ENCODE measurements at places on chromosomes 3 and 15.
A peak's percentile ranks its signal among the peaks of the same experiment; 100 is the strongest.

DNA sequence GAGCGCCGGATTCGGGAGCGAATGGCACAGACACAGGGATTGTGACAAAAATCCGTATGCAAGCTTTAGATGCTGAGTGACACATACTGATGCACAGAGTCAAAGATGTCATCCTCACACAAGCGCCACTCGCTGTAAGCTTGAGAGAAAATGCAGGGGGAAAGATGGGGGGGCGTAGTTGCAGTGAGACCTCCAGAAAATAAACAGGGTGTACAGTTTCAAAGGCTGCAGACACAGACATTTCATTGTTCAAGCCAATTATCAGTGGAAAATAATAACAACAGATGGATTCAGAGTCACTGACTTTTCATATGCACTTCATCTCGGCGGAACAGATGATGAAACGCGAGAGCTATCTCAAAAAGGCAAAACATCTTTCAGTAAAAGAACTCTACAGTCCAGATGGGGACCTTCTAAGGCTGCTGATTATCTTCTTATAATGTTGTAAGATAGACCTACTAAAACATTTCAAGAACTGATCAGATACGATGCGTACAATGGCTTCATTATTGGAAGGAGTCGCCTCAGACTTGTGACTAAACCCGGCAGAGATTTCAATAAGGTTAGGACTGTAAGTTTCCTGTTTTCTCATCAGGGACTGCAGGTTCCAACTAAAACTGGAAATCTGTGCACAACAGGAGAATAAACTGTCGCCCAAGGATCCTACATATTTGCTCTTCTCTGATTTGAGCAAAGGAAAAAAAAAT lies 275.4 kb downstream of the FOXP1 start:
- no peak for DNase-seq

- no peak for DNase-seq
Measured at GRCh38 chr3:10423171-10423882, 82.1 kb downstream of the ATP2B2 start.

GRCh38 chr3:131714585-131715220 lies 211.9 kb upstream of the MRPL3 start:
- DNase-seq, result no peak

DNA sequence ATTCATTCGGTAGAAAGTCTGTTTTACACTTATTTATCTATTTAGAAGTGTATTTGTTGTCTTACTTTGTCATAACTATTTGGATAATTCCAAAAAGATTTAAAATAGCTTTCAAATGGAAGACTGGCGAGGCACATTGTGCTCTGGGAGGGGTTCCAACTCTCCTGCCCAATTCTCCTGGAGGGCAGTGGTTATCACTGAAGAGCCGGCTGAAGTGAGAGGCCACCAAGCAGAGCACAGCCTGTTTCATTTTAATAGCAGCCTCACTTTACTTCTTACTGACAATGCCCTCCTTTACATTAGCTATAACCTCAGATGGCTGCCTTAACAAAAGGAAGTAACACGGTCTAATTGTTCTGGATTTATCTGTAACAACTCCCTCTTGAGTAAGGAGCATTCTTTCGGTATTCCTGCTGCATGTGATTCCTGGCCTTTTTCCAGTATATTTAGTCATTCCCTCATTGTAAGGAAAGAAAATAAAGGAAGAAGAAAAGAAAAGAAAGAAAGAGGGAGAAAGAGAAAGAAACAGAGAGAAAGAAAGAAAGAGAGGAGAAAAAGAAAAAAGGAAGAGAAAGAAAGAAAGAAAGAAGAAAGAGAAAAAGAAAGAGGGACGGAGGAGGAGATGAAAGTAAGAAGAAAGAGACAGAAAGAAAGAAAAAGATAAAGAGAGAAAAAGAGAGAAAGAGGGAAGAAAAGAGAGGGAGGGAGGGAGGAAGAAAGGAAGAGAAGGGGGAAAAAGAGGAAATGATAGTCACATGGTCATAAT lies 339.8 kb upstream of the WNT5A start:
- DNase-seq, result no peak

DNA sequence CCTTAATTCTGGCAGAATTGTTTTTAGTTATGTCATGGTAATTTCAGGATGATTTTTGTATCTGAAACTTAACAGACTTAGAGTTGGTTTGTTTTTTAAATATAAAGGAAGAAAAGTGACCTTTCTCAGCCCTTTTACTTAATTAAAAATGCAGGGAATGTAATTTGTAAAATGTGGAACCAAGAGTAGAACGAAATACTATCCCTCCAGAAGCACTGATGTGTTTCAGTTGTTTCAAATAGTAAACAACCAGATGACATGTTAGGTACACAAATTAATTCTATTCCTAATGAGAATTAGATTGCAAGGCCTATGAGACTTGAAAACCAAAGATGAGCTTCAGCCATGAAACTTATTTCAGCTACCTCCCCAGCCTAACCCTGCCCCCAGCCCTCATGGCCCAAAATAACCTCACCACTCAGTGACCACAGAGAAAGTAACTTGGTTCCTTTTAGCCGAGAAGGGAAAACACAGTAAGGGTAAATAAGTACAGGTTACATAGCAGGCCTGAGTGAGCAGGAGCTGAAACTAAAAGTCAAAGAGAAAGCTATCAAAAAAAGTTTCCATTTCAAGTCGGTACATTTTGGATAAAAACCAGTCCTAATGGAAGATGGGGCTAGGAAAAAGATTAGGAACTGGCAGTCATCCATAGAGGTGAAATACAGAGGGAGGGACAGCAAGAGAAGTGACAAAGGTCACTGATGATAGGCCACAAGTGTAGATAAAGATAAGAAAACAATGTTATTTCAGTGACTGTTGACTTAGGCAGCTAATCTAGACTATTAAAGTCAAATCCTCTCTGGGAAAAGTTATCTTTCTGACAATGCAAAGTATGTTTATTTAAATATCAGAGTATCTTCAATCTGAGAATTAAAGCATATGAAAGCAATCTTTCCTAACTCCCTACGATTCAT lies 23.2 kb downstream of the SENP8 start:
- DNase-seq, result no peak

DNA sequence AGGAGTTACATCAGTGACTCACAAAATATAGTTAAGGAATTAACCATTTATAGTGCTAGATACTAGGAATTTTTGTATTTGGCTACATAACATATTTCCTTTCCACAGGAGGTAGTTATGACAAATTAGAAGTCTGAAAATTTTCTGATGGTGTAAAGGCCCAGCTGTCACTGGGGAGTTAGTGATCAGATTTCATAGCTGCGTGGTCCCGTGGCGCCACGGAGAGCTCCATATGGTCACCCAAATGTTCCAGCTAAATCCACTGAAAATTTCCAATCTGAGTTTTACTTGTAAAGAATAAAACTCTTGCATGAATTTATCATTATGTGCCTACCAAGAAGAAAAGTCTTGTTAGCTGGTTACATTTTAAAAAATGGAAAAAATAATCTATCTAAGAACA lies 368.9 kb upstream of the PLSCR5 start:
- no peak for DNase-seq

- DNase-seq, result no peak
Measured at GRCh38 chr15:88012233-88012632, 244.3 kb downstream of the NTRK3 start.

- DNase-seq, result no peak
Measured at GRCh38 chr3:188671971-188672370, 499.8 kb upstream of the TPRG1 start.

GRCh38 chr3:163753033-163753432 lies 1325.3 kb downstream of the SI start:
- no peak for DNase-seq

GRCh38 chr15:83288381-83288801 lies 3.9 kb upstream of the BNC1 start:
- DNase-seq, result no peak

GRCh38 chr3:48352546-48352945 lies 19.1 kb upstream of the SPINK8 start:
- DNase-seq, result no peak

DNA sequence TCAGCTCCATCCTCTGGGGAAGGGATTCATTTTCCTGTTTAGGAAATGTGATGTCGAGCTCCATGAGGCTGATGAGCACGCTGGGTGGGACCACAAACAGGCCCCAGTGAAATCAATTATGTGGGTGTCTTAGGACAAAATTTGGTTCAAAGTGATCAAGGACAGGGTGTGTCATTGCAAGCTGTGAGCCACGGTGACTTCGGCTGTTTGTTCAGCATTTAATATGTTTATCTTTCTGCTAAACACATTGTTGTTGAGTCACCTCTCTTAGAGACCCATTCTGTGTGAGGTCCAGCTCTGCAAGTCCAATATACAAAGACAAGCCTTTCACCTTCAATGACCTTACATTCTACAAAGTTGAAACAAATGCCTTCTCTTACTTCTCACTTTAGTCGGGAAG lies 41.3 kb downstream of the SSR3 start:
- no peak for DNase-seq

DNA sequence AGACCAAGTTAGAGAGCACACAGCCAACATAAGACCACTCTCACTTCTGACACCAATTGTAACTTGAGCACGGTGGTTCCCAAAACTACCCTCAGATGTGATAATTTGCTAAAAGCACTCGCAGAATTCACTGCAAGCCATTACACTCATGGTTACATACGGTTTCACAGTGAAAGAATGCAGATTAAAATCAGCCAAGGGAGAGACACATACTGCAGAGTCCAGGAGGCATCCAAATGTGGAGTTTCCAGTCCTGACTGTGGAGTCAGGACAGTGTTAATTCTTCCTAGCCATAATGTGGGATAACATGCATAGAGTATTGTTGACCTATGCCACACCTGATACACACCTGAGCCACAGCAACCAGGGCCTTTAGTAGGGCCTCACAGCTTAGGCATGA lies 956.4 kb downstream of the NTRK3 start:
- DNase-seq, result no peak

DNA sequence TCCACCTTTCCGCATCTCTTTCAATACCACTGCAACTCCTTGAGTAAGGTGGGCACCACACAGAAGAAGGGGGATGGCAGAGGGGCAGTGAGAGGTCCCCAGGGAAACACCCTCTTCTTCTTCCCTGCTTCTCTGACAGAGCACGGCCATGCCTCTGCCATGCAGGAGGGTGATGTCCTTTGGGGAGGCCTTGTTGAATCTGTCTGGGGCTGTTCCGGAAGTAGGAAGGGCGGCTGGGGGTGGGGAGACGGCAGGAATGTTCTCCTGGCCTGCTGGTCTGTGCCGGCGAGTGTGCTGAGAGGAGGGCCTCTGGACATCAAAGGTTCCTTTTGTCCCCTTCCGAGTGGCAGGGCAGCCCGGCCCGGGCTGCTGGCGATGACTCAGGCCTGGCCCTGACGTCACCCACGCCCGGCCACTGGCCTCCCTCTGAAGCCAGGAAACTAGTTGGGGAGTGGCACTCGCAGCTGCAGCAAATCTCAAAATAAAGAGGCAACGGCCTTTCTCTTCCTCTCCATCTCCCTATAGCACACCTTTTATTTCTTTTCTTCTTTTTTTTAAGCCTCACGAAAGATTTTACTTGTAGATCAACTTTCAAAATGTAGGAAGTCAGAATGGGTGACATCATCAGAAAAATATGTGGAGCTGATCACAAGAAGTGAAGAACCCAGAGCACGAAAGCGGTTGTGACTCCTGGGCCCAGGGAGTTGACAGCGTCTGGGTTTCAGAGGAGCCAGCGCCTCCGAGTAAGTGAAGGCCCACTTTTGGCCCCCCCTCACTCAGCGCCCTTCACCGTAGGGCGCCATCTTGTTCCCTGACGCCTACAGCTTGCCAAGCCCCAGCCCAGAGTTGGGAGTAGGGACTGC lies at the start of gene ZBTB38:
Gene ZBTB38 (plus strand): TSS at position 443 of the 863 bp plus-strand sequence. CDS start 73,885 bp downstream, outside the sequence.
- DNase-seq, result no peak

GRCh38 chr3:172692751-172693338 lies 18.0 kb downstream of the NCEH1 start:
- DNase-seq, result no peak

DNA sequence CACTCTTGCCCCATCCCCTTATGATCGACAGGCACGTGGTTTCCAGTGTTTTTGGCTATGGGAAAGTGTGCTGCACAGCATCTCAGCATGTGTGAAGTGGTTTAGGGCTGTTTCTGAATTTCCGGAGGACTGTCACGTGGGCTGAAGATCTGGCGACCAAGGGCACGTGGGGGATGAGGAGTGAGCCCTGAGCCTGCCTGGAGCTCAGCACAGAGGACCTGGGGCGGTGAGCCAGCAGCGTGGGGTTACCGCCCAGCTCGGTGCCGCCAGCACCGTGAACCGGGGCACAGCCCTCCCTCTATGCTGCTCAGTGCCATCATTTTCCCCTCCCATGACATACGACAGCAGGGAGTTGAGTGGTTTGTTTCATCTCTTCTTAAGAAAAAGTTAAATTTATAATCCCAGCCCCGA lies 150.2 kb downstream of the DNAJB8 start:
- DNase-seq, result peak; percentile 9

DNA sequence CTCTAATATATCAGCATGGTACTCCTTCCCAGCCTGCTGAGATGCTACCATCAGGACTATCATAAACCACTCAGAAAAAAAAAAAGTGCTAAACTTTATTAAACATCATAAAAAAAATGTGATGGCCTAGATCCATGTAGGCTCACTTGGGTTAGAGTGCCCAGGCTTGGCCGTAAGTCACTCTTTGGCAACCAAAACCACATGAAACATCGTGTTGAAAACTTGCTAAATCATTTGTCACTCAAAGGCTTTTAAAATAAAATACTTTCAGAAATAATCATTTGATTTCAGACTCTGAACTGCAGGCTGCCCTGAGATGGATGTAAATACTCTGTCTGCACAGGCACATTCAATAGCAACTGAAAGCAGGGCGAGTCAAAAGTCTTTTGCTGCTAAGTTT lies 78.4 kb upstream of the WNT5A start:
- no peak for DNase-seq

GRCh38 chr15:100131321-100132224 lies 210.2 kb downstream of the ADAMTS17 start:
- no peak for DNase-seq

GRCh38 chr3:144770915-144771351 lies 799.3 kb downstream of the DIPK2A start:
- DNase-seq, result no peak

- DNase-seq, result no peak
Measured at GRCh38 chr3:37814547-37814946, 47.1 kb upstream of the CTDSPL start.

DNA sequence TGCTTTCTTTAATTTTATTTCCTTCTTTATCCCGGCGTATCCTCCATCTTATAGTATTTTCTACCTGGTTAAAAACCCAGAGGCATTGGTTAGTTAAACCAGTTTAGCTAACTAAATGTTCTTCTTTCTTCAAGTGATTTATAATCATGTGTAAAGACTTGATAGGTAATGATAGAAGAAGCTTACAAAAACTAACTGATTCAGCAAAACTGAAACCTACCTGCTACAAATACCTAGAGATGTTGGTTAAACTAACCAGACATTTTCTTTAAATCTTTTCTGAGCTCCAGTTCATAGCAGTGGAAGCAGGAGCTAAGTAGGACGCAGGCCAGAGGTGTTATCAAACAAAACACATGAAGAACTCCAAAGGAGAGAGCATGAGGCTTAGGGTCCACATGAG lies 44.8 kb downstream of the LEO1 start:
- no peak for DNase-seq

GRCh38 chr15:61736790-61737189 lies 323.5 kb downstream of the VPS13C start:
- DNase-seq, result no peak
